ENCODE measurements at places on chromosomes 1 and 21. TPM values are rescaled to one million over a fixed set of nuclear protein-coding genes. Genes with fewer than 3 reads are reported as not detected.

Gene REN
- 0.40 TPM for total RNA-seq

Gene CD247
- not detected for total RNA-seq

Gene NBL1
- total RNA-seq, result 54.3 TPM

Gene MPL
- not detected for total RNA-seq

Gene PROK1
- total RNA-seq, result not detected

Data from mammary microvascular endothelial cell (primary cell).